Activated CD4-positive, alpha-beta T cell treated with anti-CD3 and anti-CD28 coated beads, Interleukin-2, amount 50 U/mL, for 16 hours (primary cell): ENCODE measurements at places on chromosomes 5 and 9.

GRCh38 chr9:34771007-34771406 lies 61.1 kb upstream of the CCL21 start:
- DNase-seq, result no peak

DNA sequence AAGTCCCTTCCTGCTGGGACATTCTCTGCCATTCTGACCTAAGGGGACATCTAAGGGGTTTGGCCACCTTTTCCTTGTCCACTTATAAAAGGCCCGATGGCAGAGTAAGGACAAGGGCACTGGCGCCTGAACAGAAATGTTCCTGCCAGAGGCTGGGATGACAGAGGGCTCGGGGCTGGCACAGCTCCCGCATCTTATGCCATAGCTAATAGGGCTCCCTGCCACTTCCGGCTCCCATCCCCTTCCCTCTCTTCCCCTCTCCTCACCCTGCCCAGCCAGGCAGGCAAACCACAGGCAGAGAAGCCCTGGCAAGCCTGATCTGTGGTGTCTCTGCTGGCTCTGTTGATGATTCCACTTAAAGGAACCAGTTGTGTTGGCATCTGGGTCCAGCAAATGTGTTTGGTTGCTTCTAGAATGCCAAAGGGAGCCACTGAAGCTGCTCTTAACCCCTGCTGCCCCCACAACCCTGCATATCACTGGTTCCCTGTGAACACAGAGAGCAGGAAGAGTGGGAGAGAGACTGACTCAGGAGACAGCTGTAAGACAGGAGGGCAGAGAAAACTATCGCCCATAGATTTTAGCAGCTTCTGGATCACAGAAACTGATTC lies 18.4 kb upstream of the ADRA1B start:
- DNase-seq, result no peak

- no peak for DNase-seq
These were observed 96.2 kb downstream of the TRPM3 start for GRCh38 chr9:71025201-71025600.

- no peak for DNase-seq
These were observed 2.5 kb upstream of the ZMYND19 start for GRCh38 chr9:137592767-137593166.

DNA sequence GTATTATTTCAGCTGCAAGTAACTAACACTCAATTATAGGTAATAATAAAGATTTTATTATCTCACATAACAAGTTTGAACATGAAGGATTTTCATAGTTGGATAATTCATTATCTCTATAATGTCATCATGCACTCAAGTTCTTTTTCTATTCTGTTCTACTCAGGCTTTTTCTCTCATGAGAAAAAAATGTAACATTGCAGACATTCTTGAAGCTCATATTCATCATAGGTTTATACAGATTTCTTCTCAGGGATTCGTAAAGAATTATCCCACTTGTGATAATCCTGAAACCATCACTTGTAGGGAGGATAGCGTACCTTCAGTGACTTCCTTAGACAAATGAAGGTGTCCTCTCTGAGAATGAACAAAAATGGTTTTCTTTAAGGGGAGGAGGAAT lies 150.3 kb downstream of the XRCC4 start:
- DNase-seq, result no peak

GRCh38 chr9:120970244-120970643 lies 43.6 kb upstream of the TRAF1 start:
- no peak for DNase-seq

DNA sequence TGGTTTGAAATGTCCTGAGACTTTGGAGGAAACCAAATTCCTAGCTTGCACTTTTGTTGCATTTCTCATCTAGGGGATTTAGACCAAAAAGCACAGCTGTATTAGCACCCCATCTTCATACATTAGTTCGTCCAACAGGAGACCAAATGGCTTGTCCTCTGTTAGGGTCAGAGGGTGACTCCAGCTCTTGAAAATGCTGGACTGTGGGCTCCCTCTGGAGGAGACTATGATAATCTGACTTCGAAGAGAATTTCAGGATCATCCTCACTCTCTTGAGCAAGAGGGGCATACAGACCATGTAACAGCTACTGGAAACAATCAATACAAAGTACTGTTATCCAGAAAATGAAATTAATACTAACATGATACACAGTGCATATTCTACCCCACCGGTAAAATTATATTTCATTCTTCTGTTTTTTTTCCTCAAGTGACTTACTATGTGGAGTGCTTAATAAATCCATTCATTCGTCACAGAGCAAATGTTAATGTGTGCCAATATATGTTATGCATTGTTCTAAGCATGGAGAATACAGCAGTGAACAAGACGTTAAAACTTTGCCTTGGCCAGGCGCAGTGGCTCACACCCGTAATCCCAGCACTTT lies 63.7 kb upstream of the PPP2CA start:
- peak; percentile 51 for DNase-seq

DNA sequence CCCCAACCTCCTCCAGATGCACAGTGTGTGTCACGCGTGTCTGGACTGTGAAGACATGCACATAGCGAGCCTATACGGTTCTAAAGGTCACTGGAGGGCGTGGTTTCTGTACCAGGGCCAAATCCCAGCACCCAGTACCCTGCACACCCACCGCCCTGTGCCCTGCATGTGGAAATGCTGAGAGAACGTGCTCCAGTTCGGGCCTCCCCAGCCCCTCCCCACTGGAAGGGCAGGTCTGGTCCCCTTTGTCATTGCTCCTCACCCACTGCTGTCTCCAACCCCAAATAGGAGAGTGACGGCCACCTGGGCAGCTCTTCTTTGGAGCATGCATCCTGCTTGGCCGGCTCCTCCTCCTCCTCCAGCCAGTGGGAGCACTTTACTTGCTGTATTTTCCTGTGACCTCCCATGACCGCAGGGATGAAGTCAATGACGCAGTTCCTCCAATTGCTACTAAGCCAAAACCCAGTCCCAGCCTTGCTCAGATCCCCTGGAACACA lies 116.7 kb downstream of the WNK2 start:
- no peak for DNase-seq

DNA sequence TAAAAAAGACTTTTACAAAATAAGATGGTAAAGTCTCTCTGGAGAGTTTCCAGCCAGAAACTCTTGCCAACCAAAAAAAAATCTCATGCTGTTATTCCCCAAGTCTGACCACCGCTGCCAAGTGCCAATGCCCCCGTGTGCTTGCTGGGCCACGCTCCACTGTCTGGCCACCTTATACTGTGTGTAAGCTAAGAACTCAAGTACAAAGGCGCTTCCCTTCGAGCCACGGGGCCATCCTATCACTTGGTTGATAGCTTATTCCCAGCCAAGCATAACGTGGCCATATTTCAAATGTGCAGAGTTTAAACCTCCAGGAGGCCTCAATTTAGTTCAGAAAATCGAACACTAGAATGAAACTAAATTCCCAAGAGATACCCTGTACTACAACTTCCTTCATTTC lies 36.0 kb downstream of the ROR2 start:
- no peak for DNase-seq

DNA sequence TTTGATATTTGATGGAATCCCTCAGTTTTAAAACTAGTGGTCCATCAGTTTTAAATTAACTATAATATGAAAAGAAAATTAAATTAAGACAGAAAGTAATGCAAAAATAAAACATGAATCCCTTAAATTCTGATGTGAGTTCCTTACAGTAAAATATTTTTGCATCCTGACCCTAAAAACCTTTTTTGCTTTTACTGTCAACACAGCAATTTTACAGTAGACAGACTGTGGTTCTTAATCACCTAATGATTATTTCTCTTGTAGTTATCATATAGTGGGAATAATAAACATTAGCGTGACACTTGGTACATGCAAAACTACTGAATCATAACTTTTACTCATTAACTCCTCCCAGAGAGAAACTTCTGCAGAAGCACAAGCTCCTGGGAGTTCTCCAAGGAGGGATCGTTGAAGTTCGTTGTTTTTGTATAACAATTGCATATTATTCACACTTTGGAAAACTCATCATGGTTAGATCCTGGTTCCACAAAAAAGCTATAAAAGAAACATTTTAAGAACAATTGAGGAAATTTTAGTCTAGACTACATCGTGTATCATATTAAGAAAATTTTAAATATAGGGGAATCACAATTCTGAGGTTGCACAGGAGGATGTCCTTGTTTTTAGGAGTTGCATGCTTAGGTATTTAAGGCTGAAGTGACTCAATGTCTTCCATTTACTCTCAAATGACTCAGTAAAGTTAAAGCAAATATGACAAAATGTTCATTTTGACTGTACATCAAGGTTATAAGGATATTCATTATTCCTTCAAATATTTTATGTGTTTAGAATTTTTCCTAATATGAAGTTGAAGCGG lies 88.2 kb upstream of the NIPAL4 start:
- DNase-seq, result no peak

- no peak for DNase-seq
These were observed 18.5 kb downstream of the TNPO1 start for GRCh38 chr5:72834924-72835323.

- no peak for DNase-seq
These were observed 3.3 kb upstream of the IL31RA start for GRCh38 chr5:55847837-55848236.

GRCh38 chr5:91283899-91284298 lies 99.2 kb downstream of the ARRDC3 start:
- DNase-seq, result no peak

- DNase-seq, result no peak
These were observed 76.4 kb upstream of the FCN1 start for GRCh38 chr9:134993996-134994720.
